ENCODE measurements at places on chromosomes 1 and 21.

GRCh38 chr1:241857131-241857530 lies 9.1 kb downstream of the EXO1 start:
- DNase-seq, result no peak

DNA sequence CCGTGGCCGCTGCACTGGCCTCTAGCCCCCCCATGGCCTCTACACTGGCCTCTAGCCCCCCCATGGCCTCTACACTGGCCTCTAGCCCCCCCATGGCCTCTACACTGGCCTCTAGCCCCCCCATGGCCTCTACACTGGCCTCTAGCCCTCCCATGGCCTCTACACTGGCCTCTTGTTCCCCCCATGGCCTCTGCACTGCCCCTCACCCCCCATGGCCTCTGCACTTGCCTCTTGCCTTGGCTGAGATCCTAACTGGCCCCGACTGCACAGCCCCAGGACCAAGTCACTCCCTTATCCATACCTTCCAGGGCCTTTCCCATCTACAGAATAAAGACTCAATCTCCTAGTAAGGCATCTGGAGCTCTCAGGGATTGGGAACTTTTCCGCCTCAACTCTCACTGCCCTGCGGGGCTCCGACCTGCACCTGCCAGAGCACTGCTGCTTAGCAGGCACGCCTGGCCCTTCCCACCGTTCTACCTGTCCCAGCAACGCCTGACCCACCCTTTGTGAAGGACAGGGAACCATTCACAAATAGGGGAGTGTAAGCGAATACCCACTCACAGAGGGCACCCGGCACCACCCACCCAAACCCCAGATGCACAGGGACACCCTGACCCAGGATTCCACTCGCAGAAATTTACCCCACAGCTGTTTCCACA lies 38.8 kb downstream of the ACOT7 start:
- no peak for DNase-seq

- no peak for DNase-seq
These were observed 25.5 kb upstream of the IL10 start for GRCh38 chr1:206797534-206798383.

DNA sequence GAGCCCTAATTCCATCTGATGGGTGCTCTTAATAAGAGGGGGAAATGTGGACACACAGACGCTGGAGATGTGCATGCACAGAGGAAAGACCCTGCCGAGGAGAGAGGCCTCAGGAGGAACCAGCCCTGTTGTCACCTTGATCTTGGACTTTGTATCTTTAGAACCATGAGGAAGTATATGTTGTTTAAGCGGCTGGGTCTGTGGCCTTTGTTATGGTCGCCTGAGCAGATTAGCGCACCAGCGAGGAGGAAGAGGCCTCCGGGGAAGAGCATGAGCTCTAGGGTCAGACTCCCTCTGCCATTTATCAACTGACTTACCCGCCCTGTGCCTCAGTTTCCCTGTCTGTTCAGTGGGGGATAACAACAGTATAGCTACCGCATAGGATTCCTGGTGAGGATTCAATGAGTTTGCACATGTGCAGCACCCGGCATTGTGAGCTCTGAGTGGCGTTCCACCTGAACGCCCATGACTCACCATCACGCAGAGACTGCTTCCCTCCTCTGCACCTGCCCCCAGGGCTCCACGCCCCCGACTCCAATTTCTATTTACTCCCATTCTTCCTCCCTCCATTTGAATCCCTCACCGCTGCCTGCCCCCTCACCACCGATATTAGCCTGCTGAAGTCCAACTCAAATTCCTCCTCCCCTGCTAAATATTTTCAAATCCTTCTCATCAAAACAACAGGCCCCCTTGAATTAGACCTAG lies 67.2 kb downstream of the ATP5PO start:
- DNase-seq, result no peak

- DNase-seq, result no peak
These were observed 45.4 kb downstream of the SELENOF start for GRCh38 chr1:86868477-86868876.

GRCh38 chr1:64677532-64677931 lies 67.3 kb upstream of the RAVER2 start:
- DNase-seq, result no peak

GRCh38 chr1:231218078-231218477 lies 22.9 kb upstream of the GNPAT start:
- no peak for DNase-seq

DNA sequence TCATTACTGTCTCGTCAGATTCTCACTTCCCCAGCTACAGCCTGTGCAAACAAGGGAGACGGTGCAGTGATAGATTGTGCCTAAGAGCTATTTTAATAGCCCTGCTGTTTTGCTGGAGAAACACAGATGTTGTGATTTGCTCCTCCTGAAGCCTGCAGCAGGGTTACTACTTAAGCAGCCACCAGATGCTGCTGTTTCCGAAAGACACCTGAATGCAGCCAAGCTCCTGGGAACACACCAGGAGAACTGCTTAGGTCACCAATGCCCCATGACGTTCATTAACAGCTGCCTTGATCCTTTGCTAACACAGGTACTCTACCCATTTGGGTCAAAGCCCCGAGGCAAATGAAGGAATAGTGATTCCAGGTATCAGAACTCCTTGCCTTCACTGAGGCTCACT lies 411.8 kb upstream of the DAB1 start:
- no peak for DNase-seq
